ENCODE measurements at places on chromosomes 6 and 20.

DNA sequence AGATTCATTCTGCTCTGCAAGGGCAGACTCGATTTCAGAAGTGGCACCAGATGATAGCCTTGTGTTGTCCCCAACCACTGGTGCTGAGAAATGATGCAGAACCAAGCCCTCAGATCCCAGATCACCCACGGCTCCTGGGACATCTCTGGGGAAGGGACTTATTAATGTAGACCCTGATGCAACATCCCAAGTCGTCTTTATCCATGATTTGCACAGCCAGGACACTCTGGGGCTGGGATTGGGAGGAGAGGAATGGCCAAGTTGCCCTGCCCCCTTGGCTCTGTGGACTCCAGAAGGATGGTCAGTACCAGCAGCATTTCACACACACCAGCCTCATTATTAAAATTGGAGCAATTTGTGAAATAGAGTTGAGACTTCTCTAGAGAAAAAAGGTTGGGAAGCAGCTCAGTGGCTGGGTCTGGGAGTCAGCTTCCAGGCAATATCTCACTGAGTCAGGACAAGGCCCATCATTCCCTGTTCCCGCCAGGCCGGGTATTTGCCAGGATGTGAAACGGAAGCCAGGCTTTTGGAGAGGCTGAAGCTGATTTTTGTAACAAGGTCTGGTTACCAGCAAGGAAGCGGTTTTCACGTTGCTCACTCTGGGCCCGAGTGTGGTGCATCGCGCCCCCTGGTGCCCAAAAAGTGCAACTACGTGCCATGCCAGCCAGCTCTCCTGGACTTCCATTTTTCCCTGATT lies 67.4 kb downstream of the ZBTB2 start:
- DNase-seq: peak; percentile 63

GRCh38 chr20:54980103-54980960 lies 504.9 kb downstream of the DOK5 start:
- DNase-seq: no peak

DNA sequence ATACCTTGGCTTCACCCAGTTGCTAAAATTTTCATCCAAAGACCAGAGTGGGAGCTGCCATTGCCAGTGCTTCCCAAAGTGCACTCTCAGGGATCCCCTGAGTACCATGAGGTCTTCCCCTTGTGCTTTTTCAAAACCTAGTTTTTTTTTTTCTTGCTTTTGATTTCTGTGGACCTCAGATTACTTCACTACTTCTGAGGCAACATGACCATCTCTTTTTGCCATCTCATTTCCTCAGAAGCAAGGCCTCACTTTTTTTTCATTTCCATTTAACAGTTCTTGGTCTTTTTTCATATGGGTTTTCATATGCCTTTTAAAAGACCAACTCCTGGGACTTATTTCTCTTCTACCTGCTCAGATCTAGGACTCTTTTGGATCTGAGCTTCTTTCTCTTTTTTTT lies 64.1 kb upstream of the MMS22L start:
- DNase-seq: no peak

- DNase-seq: no peak
These were observed 15.3 kb downstream of the CEP85L start for GRCh38 chr6:118635909-118636735.

GRCh38 chr6:122472022-122472340 lies 374 bp upstream of the SERINC1 start:
- DNase-seq: no peak

DNA sequence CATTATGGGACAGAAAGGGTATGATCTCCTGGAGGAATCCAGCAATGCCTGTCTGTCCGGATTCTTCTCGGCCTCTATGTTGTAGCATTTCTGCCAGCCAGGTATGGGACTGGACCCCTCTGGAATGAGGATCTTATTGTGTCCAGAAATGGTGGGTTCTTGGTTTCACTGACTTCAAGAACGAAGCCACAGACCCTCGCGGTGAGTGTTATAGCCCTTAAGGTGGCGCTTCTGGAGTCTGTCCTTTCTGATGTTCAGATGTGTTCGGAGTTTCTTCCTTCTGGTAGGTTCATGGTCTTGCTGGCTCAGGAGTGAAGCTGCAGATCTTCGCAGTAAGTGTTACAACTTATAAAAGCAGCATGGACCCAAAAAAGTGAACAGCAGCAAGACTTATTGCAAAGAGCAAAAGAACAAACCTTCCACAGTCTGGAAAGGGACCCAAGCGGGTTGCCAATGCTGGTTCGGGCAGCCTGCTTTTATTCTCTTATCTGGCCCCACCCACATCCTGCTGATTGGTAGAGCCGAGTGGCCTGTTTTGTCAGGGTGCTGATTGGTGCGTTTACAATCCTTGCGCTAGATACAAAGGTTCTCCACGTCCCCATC lies 62.3 kb upstream of the IER3 start:
- DNase-seq: no peak

GRCh38 chr20:46034039-46034438 lies 5.0 kb downstream of the SLC12A5 start:
- DNase-seq: no peak

DNA sequence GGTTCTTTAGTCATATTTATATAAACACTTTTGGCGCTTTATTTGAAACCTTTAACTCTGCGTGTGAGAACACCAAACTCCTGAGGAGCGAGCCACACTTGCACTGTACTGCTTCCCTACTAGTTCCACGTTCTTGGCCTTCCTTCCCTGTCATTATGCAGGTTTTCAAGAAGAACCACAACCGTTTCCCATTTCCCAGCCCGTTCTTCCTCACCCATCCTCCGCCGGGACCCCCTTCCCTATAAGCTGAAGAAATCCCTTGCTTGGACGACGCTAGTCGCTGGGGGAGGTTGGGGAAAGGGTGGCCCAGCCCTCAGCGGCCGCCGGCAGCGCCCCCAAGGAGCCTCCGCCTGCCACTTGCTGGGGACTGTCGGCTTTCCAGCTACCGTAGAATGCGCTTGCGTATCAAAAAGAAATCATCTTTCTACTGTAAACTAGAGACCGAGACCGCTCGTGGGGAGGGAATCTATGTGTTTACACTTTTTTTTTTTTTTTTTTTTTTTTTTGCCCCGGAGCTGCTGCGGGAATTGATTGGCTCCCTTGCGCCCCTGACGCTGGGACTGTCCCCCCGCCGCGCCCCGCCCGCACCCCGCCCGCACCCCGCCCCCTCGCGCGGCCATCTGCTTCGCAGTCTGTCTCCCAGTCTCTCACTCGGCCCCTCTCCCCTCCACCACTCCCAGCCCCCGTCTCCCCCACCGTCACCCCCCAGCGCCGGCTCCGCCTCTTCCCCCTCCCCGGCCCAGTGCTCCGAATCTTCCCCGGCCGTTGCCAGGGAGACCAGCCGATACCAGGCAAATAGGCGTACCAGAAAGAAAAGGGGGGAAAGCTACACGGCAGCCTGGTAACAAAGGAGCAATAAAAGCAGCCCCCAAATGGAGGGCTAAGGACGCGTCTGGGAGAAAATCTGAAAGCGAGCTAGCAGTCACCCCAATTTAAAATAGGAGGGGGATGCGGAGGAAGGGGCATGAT lies 2.3 kb upstream of the MARCKS start:
- no peak for DNase-seq

DNA sequence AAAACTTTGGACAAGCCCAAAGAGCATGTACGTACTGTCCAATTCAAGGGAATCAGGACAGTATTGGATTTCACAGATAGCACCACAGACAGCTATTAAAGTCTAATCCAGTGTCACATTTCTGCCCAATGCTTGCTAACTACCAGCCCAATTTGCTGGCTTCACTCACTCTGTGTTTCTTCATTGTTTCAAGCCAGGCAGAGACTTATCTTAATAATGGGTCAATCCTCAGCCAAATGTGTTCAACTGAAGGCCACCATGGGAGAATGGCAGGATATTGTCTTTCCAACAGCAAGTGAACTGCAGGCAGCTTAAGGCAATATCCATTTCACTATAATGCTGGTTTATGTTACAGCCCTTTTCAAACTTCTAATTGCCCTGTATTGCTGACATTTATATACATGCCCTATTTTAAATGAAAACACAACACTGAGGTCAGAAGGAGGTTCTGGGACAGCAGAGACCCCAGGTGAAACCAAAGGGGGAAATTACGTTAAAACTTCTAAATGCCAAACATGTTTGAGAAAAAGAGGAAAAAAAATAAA lies 142.1 kb upstream of the RSPO3 start:
- no peak for DNase-seq

DNA sequence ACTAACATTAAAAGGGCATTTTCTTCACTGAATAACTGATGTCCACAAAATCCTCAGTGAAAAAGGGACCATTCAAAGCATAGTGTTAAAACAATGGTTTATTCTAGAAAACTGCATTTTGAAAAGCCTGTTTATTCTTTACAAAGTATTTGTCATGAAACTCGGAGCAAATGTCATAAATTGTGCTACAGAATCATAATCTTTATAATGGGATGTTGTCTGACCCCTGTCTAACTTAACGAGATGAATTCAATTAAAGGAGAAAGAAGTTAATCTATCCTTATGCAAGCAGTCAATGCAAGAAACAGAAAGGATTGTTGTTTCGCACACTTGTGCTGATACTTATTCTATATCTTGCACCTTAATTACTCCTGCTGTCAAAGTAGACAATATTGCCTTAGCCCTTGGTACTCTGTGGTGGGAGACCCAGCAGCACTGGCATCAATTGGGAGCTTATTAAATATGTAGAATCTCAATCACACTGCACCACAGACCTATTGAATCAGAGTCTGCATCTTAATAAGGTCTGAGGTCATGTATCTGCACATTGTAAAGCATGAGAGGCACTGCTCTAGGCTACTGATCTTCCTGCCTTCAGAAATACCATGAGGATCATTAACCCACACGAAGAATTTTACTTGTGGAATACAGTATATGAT lies 708.3 kb downstream of the HDGFL1 start:
- no peak for DNase-seq

GRCh38 chr6:164108092-164108491 lies 693.6 kb downstream of the QKI start:
- no peak for DNase-seq

GRCh38 chr20:62730481-62730880 lies 21.8 kb downstream of the NTSR1 start:
- no peak for DNase-seq

GRCh38 chr6:158972241-158973233 lies 27.5 kb downstream of the RSPH3 start:
- no peak for DNase-seq

- DNase-seq: no peak
These were observed 321.8 kb upstream of the HSF2 start for GRCh38 chr6:122077603-122078002.

- no peak for DNase-seq
These were observed 297.7 kb upstream of the MAN1A1 start for GRCh38 chr6:119647309-119647708.

DNA sequence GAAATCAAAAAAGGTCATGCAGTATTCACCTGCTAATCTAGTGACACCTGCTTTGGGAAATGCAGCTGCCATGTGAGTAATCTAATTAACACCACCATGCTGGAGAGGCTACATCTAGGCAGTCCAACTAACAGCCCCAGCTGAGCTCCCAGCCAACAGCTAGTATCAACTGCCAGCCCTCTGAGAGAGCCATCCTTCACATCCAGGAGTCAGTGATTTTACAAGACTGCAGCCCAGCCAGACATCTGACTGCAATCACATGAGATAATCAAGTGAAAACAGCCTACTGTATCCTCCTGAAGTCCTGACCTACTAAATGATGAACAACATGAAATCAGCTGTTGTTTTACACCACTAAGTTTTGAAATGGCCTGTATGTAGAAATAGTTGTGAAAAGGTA lies 298.4 kb downstream of the TRDN start:
- no peak for DNase-seq

DNA sequence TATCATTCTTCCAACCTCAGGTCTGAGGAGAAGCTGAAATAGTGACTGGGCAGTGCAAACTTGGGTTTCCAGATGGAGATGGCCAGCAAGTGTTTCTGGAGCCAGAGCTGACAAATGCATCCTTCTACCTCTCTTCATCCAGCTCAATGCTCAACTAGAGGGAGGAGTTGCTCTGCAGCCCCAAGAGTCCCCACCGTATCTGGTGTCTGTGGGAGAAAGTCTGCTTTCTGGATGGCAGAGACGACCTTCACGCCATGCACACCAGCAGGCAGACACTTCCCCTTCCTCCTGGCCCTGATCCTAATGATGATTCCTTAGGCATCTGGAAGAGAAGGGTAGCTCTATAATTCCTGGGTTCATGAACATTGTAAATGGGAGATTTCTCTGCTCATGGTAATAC lies 127.4 kb upstream of the SPACA1 start:
- DNase-seq: no peak

DNA sequence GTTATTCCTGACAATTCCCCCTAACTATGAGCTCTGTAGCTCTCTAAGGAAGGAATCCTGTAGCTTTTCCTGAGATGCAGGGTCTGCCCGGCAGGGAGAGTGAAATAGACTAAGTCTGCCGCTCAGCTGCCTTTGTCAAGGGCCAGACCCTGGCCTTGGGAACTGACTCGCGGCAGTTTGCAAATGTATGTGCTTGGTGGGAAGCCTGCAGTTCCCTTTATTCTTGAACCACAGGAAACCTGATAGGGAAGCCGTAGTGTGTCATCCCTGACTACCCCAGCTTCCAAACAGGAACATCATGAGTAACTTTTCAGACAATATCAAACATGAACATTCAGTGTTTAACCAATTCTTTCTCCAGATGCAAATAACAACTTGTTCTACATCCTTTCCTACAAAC lies 78.7 kb upstream of the IFNGR1 start:
- DNase-seq: no peak

DNA sequence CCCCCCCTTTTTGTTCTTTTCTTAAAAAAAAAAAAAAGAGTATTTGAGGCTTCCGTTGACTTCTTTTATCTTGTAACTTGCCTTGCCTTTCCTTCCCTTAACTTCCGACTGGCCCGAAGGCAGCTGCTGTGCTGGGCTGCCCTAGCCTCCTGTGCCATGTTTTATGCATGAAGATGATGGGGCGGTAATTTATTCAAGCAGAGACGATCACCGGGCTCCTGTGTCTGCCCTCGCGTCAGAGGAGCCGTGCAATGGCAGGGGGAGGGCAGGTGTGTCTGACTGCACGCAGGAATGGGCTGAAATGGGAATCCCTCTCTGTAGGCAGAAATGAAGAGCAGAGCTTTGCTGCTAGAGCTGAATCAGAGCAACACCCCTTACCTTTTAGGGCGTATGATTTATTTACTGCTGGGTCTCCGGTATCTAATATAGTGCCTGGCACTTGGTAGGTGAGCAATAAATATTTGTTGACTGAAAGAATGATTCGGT lies 106.3 kb upstream of the RIPOR2 start:
- DNase-seq: no peak

DNA sequence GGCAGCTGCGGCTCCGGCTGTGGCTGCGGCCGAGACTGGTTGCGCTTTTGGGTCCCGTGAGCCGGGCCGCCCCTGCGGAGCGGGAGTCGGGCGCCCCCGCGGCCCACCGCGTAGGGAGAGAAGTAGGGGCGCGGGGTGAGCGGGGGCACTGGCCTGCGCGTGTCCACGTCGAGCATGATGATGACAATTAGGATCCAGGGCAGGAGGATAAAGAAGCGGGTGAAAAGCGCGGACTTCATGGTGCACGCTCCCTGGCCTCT lies 739 bp downstream of the B3GAT2 start:
- DNase-seq: no peak

Data from activated T-cell treated with anti-CD3 and anti-CD28 coated beads for 48 hours (primary cell).